ENCODE measurements at places on chromosomes 2 and 18.

GRCh38 chr18:41146301-41146700 is 808.7 kb upstream of the PIK3C3 start:
- no peak for DNase-seq

- peak; percentile 82 for DNase-seq
Measured at GRCh38 chr2:85611705-85612587, at the start of gene C2orf68. Gene C2orf68, minus strand, starts transcription at chr2:85612066. Its CDS starts 82 bp downstream, at chr2:85611984.

GRCh38 chr2:218876562-218877219 is 4.0 kb upstream of the WNT10A start:
- DNase-seq: peak; percentile 68

DNA sequence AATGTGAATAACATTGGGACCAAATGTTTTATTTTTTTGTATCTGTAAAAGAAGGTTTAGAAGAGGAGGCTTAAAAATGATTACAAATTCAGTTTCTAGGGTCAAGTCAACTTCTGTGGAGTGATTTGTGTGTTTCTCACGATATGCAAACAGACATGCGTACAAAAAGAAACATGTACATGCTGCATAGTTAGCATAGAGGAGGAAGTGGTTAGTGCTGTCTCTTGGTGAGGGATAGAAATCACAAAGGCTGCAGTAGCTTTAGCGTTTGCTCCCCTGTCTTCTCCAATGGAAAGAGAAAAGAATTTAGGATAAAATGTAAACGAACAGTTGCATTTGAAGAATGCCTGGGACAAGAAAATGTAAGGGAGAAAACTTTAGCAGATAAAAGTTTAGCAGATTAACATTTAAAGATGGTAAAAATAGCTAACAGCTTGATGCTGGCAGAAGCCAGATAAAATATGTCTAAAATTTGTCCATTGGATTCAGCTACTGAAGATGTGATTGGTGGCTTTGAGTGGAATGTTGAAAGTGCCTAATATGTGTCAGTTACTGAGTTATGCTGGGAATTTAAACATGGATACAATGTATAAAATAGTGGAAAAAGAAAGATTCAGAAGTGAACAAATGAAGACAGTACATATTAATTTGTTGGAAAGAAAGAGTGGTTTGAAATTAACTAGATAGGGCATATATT is 44.9 kb downstream of the MALT1 start:
- DNase-seq: no peak

- DNase-seq: no peak
Measured at GRCh38 chr2:2181493-2181892, 149.6 kb downstream of the MYT1L start.

DNA sequence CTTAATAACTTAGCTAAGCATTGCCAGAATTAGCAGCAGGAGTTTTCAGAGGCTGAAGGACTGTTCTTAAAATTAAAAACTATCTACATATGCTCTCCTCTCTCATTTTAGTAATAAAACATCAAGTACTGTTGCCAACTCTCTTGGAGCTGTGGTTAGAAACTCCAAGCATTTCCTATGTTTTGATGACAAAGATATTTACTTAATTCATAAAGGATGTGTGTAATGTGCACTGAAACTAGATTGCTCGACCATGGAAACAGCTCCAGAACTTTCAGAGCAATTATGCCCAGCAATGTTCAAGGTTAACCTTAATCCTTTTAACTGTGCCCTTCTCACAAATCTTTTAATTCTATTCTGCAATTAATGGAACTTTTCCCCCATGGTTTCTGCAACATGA is 8.4 kb downstream of the GRP start:
- no peak for DNase-seq

DNA sequence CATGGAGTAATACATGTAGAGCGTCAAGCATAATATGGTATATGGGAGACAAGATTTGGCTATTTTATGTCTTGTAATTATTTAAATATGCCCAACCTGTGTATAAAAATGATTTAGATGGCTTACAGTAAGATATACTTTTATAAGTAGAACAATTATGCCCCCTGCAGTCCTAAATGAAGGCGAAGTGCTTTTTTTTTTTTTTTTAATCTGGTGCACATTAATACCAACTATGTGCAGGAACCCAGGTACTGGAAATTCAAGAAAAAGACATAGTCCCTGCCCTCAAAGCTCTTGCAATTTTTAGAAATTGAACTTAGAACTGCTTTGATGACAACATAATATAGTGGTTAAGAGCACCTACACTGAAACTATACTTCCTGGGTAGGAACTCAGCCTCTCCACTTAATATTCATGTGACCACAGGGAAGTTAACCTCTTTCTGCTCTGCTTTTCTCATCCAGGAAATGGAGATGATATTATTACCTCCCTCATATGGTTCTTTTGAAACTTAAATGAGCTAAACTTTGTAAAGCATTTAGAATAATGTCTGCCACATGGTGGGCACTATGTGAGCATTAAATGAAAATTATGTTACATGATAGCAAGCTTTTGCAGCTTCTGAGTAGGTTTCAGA is 38.1 kb downstream of the AFTPH start:
- no peak for DNase-seq

DNA sequence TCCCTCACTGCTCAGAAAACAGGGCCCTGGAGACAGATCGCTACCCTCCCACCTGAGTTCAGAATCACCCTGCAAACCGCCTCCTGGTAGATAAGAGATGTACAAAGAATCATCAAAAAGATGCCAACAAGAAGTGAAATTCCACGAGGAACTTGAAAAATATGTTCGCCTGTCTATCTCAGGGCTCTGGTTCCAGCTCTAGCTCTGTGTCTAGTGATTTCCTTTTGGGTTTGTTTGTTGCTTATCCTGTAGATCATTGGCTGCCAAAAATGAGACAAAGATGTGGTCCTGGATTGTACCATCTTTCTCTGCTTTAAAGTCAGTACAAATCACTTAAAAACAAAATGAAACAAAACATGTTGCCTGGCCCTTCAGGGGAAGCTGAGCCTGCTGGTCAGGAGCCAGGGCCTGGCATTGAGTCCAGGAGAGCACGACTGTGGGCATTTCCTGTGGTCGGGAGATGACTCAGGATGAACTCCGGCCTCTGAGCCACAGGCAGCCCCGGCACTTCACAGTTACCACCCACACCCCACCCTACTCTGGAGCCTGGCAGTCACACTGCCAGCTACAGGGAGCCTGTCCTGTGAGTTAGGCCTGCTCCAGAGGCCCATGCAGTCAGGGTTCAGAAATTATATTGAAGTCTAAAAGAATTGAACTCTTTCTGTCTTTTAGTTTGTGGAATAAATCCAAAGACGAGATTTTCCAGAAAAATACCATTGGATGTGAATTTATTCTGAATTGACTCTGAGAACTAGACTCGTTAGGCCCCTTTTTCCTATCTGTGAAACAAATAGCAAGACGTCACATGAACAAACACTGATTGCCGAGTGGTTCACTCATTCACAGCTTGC is 8.0 kb upstream of the ITGB6 start:
- no peak for DNase-seq

DNA sequence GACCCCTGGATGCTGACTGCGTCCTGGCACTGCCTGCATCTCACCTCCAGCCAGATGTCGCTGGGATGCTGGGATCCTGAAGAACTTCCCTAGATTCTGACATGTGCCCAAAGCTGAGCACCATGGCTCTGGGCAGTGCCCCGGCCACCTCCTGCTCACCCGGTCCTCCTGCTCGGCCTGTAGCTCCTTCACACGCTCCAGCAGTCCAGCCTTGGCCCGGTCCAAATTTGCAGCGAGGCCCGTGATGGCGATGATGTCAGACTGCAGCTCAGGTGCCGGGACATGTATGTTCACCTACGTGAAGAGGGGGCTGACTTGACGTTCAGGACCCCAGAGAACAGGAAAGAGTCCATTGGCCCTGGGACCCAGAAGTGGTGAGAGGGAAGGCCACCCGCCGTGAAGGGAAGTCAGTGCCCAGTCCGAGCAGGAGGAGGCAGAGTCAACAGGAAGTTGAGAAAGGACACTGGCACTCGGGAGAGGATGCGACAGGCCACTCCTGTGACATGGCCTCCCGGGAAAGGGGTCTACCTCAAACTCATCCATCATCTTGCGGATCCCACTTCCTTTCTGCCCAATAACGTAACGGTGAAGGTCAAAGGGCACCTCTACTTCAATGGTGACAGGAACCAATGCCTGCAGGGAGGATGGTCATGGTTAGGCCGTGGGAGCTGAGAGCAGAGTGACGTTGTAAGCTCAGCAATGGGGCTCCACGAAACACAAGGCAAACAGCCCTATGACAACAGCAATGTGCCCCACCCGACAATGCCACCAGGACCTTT is 46.7 kb downstream of the ANO7 start:
- no peak for DNase-seq

DNA sequence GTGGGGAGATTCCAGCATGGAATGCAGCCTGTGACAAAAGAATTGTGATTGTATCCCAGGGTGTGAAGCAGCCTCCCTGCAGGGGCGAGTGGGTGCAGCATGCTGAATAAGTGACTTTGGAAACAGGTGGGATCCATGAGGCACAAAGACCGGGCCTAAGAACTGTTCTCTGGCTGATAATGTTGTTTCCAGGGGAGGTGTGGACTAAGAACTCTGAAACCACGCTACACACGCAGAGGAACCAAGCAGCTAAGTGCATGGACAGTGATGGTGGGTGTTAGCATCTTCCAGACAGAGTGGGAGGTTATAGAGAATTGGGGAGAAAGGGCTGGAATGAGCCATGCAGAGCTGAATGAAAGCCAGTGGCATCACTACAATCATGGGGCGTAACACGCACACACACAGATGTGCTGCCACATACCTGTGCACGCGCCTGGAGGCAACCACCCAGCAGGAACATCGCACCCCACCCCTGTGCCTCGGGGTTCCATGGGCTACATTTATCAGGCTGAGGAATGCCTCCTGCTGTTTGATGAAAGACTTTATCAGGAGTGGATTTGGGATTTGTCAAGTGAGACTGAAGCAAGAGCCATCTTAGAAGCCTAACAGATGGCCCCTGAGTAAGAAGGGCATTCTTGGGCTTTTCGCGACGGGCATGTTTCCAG is 424.5 kb upstream of the SALL3 start:
- DNase-seq: no peak

DNA sequence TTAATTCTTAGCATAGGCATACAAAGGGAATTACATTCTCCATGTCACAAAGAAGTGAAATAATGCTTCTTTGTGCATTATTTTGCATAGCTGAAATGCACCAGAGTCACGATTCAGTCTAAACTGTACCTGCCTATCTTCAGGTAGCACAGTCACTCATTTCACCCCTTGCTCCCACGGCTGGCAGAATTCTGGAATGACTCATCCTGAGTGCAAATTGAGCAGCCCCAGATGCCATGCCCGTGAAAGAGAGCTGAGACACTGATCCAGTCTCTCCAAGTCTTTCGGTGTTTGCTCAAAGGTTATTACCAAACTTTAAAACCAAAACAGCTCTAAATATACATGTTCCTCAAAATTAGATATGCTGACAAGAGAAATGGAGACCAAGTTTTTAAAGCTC is 168.3 kb upstream of the POU3F3 start:
- DNase-seq: no peak

DNA sequence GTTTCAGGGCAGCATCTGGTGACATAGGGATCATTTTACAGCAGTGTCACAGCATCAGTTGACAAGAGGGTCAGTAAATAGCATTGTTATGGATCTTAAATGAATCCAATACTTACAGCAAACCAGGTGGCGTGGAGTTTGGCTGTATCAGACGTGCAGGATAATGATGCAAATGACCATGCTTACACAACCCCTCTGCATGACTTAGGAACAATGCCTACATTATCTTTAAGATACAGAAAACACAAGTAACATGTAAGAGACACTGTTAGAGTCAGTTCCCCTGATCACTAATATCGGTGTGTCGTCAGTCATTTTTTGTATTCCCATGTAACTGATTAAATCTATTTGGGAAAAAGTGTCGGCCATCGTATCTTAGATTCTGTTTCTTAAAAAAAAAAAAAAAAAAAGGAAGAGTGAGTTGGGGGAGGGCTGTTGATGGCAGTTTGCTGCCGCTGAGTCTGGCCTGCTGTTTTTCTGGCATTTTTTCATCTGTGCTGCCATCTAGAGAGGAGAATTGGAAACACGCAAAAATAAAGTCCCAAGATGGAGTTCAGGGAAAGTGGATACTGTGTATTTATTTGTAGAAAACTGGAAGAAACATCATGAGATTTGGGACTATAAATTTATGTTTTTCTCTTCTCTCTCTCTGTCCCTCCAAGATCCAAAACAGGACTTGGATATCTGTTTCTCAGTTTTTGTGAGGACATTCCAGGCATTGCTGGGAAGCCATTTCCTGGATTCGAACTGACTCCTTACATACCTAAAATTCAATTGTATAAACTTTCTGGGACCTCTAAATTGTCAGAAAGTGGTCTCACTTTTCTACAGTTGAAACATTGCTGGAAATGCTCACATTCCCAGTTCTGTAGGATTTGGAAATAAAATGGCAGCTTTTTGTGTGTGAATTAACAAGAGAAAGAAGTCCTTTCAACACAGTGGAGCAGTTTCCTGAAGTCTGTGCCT is 60.3 kb upstream of the AGPS start:
- peak; percentile 29 for DNase-seq

GRCh38 chr18:38611036-38611964 is 1045.7 kb upstream of the CELF4 start:
- no peak for DNase-seq

- DNase-seq: no peak
Measured at GRCh38 chr2:148802448-148803220, 72.4 kb upstream of the KIF5C start.

DNA sequence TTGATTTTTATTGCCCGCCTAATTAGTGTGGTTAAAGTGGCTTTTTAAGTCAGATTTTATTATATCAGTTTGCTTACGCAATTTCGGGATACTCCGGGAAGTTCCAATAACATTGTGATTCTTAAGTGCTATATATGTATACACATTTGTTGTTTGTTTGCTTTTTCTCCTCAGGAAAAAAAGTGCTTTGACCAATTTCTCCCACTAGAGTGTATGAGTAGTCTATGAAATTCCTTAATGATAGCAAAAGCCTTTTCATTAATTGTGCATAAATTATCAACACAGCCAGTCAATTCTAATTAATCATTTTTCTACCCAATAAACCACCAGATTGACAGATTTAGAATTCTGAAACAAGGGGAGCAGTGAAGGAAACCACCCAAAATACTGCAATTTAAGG is 172.2 kb downstream of the DPP10 start:
- DNase-seq: no peak

DNA sequence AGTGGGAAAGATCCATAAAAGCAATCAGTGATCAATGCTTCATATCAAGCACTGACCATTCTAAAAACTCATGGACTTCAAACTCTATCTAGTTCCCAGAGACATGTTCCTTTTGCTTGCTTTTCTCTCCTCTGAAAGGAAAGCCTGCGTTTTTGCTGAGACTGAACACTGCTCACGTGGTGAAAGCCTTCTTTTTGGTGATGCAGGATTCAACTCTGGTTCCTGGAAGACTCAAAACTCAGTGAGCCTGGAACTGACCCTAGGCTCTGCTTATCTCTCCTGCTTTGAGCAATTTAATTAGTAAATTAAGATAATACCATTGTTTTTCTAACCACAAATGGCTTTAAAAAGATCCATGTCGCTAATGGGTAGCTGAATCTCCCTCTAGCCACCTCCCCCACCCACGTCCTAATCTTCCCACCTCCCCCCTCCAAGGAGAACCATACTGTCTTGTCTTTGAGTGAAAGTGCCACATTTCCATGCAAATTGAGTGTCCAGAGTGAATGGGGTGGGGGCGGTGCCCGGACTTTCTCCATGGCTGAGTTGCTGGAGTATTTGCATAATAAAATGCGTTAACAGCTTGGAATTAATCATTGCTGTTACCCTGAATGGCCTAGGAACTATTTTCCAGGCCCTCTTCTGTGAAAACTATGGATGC is 130.5 kb downstream of the BCL11A start:
- no peak for DNase-seq
